ENCODE measurements at places on chromosomes 4 and X. TPM values are rescaled to one million over a fixed set of nuclear protein-coding genes. Genes with fewer than 3 reads are reported as not detected.

GRCh38 chr4:79917246-79917645, 155.8 kb downstream of the ANTXR2 start:
- DNase-seq: no peak

DNA sequence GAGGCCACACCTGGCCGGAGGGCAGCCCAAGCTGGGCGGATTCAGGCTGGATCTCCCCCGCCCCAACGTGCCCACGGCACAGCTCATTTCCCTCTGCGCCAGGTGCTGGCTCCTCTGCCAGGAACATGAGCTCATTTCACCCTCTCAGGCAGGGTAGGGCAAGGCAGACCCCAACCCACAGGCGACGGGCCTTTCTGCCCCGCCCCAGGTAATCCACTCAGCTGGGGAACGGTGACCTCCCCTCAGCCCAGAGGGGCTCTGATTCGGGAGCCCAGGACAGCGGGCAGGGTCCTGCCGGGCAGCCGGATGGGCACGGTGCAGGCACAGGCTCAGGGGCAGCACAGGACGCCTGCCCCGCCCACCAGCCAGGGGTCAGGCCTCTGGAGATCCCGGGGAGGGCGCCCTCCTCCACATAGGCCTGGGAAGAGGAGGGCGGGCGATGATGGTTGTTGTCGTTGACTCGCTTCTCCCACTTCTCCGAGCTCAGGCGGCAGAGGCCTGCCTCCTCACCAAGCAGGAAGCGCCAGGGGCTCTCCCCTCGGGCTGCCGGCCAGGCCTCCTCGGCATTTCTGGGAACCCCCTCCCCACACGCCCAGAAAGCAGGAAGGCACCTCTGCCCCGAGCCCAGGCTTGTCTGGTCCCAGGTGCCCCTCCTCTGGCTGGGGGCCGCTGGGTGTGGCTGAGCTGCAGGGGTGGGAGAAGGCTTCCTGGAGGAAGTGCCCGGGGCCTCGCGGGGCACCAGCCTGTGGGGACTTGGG, 31.1 kb downstream of the TACC3 start:
- DNase-seq: peak; percentile 62

- DNase-seq: peak; percentile 20
These were observed 53.8 kb downstream of the VSIG4 start for GRCh38 chrX:65985922-65986588.

GRCh38 chr4:7390336-7390735, 44.4 kb downstream of the PSAPL1 start:
- no peak for DNase-seq

- no peak for DNase-seq
These were observed 52.1 kb downstream of the PROM1 start for GRCh38 chr4:16031546-16032395.

- DNase-seq: peak; percentile 20
These were observed 3.4 kb upstream of the GABRE start for GRCh38 chrX:151977923-151978322.

DNA sequence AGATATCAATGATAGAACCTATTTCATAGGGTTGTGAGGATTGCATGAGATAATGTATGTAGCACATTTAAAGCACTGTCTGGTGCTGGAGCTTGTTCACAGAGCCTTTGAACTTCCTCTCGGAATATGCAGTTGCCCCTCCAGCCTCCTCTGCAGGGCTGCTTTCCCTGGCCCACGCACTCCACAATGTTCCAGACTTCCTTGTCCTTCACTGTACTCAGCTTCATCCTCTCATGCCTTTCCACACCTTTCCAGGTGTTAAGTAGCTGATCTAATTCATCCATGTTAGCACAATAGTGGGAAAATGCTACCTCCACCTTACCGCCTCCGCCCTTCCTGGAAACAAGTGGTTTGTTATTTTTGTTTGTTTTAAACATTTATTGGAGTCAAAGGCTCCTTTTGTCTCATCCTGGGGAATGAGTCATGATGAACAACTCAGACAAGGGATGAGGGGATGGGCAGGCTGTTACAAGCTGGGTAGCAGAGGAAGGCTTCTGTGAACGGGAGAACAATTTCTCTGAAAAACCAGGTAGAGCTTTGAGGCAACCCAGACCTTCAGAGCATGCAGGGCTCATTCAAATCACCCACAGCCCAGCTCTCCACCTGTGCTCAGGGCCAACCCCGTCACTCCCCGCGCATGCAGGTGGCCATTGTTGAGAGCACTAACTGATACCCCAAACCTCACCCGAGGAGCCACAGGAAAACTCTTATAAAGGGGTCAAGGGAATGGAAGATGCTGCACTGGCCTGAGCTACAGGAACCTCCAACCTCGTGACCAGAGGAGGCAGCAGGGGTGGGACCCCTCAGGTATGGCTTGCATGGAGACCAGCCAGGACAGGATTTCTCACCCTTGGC, 84.9 kb upstream of the TBL1X start:
- no peak for DNase-seq

- no peak for DNase-seq
These were observed 98.8 kb upstream of the DHX15 start for GRCh38 chr4:24683116-24683515.

DNA sequence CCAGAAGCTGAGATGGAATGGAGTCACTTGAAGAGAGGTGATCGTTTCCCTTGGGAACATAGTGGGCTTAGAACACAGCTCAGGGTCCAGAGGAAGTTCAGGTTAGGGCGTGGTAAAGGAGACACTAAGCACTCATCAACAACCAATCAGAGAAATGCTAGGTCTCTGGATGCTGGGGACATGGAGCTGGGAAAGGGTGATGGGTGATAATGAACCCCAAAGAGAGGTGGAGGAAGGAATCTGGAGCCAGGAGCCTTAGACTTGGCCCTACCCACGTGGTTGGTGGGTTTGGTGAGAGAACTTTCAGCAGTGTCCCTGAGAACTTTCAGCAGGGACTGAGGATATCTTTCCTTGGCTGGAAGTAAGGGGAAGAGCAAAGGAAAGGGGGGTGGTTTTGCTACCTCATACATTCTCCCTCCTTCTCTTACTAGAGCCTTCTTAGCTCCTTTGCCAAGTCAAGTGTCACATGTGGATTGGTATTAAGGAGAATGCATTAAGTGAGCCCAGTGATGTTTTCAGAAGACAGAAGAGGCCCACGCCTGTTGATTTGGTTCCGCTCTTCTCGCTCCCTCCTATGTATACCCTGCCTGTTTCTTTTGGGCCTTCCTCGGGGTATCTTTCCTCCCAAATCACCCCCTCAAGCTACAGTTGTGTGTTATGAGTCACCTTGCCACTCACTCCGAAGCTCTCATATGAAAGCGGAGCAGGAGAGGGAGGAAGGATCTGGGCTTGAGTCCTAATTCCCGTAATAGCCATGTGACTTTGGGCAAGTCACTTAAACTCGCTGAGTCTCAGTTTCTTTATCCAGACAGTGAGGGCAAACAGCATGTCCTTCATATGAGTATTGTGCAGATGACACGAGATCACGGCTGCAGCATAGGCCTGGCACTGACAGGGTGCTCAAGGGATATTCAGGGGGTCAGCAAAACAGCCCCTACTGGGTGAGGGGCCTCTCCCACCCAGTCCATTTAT, 63.1 kb downstream of the TSC22D3 start:
- no peak for DNase-seq

DNA sequence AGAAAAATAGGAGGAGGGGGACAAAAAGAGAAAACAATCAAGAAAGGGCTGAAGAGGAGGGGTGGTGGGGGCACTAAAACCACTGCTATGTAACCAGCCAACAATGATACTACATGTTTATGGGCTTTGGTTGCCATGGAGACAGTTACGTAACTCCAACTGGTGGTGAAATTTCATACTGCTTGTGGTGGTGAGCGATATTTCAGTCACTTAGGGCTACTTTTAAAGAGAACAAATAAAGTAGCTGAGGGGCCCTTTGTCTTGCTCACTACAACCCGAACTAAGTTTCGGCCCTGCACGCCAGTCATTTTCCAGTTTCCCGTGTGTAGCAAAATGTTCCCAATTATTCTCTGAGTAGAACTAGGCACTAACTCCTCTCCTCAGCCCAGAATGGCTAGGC, 275.2 kb upstream of the EDA2R start:
- peak; percentile 46 for DNase-seq

DNA sequence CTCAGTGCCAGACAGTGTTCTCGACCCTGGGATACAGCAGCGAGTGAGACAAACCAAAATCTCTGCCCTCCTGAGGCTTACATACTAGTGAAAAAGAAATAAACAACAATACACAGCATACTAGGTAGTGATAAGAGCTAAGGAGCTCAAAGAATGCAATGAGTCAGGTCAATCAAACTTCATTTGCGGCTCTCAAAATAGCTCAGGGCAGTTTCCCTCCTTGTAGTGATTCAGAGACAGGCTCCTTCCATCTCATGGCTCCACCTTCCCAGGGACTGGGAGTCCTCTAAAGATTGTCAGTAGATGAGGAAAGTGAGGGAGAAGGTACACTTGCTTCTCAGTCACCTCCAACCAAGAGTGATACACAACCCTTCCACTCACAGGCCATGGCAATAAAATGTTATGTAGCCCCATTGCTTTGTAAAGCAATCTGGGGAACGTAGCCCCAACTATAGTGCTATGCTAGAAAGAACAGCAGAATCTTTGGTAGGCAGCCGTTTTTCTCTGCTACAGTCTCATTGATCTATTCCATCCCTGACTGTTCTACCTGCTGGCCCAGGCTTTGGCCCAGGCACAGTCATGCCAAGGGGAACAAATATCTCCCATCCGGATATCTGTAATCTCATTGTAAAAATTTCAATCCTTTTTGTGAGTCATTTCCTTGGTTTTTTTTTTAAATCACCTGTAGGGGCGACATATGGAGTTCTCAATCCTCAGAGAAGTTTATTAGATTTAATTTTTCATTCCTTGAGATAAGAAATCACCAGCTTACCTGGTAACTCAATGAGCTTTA, 183.1 kb upstream of the S100G start:
- no peak for DNase-seq

DNA sequence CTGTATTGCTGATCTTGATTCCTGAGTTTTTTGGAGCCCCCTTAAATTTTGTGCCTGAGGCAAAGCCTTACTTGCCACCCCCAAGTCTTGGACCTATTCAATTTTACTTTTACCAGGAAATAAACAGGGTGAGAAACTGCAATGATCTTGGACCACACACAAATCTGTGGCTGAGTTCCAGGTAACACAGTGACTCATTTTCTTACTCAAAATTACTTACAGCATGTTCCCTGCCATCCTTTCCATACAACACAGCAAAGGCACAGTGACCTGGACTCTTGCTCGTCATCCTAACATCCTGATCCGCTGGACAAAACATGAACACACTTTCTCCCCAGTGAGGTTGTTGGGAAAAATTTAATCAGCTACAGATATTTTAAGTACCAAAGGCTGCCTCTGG, 60.7 kb upstream of the S100G start:
- DNase-seq: no peak

- no peak for DNase-seq
These were observed 617.7 kb downstream of the MID1IP1 start for GRCh38 chrX:39418731-39419638.

- DNase-seq: peak; percentile 14
These were observed 51.6 kb downstream of the RS1 start for GRCh38 chrX:18620349-18620748.

- DNase-seq: no peak
These were observed 166.6 kb upstream of the RAPGEF2 start for GRCh38 chr4:158936238-158936637.

- DNase-seq: no peak
These were observed 26.6 kb upstream of the CD99 start for GRCh38 chrX:2664502-2664901.

Gene FDCSP
- total RNA-seq: not detected

Gene FAM9C
- total RNA-seq: not detected

Gene PARM1
- total RNA-seq: 105 TPM

Gene CACNA1F
- total RNA-seq: not detected

Gene TLR10
- total RNA-seq: 0.68 TPM

Gene FATE1
- total RNA-seq: 1,003 TPM

Measured in prostate gland (tissue), 2 donors.